ENCODE measurements at places on chromosomes 1 and 21.
A peak's percentile ranks its signal among the peaks of the same experiment; 100 is the strongest.

DNA sequence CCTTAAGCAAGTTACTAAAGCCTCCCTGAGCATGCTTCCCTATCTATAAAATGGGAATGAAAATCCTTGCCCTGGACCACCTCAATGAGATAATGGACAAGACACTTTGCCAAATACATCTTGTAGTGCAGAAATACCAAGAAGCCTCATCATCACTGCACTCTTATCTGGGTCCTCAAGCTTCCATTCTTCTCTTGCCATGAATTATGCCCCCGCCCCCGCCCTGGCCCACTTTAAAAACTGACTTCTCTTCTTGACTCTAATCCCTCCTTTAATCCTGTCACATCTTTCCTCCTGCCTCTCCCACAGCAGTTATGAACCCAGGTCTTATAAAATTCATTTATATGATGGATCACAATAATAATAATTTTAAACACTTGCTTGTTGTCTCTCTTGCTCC is 14.8 kb downstream of the ARHGEF11 start:
- no peak for DNase-seq

GRCh38 chr1:27561124-27561899 is 42.6 kb downstream of the AHDC1 start:
- no peak for DNase-seq

DNA sequence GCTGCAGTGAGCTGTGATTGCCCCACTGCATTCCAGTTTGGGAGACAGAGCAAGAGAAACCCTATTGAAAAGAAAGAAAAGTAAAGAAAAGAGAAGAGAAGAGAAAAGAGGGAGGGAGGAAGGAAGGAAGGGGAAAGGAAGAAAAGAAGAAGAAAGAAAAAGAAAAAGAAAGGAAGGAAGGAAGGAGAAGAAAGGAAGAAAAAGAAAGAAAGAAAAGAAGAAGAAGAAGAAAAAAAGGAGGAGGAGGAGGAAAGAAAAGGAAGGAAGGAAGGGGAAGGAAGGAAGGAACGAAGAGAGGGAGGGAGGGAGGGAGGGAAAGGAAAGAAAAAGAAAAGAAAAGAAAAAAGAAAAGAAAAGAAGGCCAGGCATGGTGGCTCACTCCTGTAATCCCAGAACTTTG is 10.2 kb downstream of the SLC5A9 start:
- no peak for DNase-seq

- no peak for DNase-seq
Observed at GRCh38 chr1:156004843-156005584, 15.7 kb downstream of the SSR2 start.

DNA sequence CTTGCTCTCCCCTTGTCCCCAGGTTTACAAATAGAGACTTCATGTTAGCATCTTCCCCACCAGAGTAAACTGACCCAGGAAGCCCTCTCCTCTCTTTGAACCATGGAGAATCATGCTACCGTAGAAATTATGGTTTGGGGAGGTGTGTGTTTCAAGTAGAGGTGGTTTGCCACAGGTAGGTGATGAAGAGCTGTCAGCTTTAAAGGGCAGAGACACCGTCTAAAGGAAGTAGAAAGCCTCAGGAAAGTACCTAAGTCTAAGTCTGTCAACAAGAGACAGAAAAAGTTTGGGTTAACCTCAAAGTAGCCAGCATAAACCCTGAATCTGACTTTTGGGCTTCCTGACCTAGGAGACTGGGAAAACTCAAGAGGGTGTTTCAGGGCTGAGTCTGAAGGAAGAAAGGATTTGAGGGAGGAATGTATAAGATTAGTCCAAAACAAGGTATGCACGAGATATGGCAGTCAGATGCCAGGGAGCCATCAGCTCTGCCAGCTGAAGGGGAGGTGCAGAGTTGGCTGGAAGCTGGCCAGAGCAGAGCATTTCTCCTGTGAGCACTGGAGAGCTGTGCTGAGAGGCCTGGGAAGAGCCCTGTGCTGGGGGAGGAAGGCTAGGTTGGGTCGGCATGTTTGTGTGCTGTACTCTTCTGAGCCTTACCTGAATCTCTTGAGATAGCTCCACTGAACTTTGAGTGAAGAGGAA is 14.3 kb downstream of the ADAMTSL4 start:
- no peak for DNase-seq

GRCh38 chr1:178502330-178502714 is 5.6 kb upstream of the CLEC20A start:
- no peak for DNase-seq

- DNase-seq, result no peak
Observed at GRCh38 chr1:117268535-117269455, 58.1 kb upstream of the VTCN1 start.

DNA sequence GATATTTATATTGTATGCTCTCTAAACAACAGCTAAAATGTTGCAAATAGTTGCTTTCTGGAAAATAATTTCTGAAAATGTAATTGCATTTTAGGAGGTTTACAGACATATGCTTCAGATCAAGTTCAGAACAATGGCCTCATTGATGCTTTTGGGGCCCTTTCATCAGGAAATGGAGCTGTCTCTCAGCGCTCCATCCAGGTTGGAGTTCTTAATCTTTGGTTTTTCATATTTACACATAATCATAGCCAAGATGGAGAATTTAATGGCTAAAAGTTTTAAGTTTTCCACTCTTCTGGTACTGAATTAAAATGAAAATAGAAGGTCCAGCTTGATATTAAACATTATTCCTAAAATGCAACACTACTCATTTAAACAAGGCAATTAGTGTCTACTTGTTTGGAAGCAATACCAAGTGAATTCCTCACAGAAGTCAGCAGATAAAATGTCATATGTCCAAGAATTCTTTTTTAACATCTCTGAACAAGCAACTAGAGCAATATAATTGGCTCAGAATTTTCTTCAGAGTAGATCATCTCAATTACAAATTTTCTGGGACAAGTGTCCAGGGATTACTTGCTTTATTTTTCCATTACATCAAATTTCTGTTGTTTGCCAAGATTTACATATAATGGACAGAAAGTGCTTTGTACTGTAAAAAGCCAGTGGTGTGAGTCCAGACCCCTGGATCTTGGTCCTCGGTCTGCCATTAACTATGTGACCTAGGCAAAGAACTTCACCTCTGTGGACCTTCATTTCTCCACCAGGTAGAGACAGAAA is 22.6 kb downstream of the CLCA1 start:
- DNase-seq, result no peak

DNA sequence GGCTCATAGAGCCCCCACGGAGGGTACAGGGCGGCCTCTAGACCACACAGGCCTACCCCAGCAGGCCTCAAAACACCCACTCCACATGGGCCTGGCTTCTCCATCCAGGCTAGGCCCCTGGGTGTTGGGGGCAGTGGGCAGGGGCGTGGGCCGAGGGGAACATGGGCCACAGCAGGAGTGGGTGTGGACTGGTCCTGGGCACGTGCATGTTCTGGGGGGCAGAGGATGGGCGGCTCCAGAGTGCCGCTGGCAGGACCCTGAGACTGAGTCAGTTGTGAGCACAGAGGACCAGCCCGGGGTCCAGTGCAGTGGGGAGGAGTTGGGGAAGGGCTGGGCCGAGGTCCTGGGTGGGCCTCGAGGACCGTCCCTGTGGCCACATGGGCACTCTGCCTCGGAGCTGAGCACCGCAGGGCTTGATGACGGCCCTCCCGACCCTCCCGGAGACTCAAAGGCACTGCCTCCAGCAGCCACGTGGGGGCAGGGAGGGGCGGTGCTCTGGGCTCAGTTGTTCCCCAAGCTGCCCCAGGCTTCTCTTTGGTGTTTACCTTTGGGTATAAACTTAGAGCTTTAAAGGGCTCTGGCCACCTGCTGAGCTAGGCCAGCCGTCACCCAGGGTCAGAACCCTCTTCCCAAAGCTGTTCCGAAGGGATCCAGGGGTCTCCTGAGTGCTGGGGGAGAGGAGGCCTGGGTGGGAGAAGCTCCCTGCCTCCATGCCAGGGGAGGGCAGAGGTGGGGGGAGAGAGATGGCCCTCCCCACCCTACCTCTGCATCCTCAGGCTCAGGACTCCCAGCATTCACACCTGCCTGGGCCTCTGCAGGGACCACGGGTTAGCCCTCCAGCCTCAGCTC is 79.9 kb downstream of the MORN1 start:
- peak; percentile 48 for DNase-seq

DNA sequence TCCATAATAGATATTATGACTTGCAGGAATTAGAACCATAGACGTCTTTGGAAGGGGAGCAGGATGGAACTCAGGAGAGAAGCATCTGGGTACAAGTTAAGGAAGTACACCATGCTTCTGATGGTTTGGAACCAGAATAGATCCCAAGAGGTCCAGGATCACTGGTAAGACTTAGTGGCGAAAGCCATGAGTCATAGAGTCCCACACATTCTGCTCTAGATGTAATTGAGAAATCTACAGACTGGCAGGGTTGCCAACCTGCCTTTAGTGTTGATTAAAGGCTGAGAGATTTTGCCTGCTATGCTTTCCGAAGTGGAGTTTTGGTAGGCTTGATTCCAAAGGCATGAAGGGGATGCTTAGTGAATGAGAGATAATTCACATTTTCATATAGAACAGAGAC is 57.1 kb upstream of the C1orf87 start:
- DNase-seq, result no peak

- no peak for DNase-seq
Observed at GRCh38 chr21:14869984-14870852, 194.6 kb downstream of the NRIP1 start.

GRCh38 chr1:68800182-68800581 is 303.3 kb upstream of the DEPDC1 start:
- DNase-seq, result no peak

DNA sequence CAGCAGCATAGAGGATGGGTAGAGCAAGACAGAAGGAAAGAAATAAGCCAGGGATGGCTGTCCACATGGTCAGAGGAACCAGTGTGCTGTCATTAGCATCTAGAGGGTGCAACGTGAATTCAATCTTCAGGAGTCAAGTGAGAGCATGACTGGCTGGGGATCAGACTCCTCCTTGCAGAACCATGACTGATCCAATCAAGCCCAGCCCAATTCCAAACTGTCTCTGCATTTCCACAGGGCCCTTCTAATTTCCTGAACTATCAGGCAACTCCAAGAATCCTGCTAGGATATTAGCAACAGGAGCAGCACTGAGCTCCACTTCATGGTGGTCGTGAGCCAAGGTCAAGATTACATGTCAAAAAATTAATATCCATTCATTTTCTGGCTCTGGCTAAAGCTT is 166.8 kb upstream of the CAMK1G start:
- DNase-seq, result no peak

DNA sequence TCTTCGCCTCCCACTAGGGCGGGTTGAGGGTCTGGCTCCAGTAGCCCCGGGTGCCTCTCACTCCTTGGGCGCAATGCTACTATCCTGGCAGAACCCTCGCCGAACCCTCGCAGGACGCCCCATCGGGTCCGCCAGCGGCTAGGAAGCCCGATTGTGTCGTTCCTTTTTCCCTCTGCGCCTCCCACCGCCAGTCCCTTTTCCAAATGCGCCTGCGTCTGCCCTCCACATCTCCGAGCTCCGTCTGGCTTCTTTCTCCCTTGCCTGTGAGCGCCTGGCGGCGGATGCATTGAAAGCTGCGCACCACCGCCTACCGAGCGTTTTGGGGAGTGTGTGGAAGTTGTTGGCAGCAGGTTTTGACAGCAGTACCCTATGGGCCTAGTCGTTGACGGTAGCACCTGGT is 1.0 kb upstream of the DIRAS3 start:
- DNase-seq, result no peak

DNA sequence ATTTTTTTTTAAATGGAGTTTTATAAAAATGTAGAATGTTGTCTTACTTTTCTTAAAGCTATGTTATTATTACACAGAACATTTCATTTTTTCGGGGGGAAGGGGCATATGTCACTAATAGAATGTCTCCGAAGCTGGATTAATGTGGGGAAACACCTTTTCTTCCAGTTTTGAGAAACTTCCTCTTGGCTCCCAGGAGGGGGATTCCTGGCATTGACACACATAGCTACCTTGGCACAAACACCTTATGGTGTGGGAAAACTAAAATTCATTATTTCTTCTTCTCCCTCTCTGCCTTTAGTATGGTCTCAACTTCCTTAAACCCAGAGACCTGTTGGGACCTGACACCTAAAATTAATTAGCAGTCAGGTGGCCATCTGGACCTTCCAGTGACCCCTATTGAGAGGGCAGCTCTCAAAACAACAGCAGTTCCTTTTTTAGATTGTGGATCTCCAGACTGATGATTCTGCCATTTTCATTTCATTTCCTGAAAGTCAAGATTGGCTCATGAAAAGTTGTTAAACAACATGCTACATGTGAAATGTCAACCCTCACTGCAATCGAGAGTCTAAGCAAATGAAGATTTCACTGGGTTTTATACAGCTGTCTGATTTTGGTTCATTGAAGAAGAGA is 70.1 kb upstream of the EDEM3 start:
- DNase-seq, result no peak
